DMS53 (cell line): ENCODE measurements at places on chromosomes 1 and 21.
A peak's percentile ranks its signal among the peaks of the same experiment; 100 is the strongest.

DNA sequence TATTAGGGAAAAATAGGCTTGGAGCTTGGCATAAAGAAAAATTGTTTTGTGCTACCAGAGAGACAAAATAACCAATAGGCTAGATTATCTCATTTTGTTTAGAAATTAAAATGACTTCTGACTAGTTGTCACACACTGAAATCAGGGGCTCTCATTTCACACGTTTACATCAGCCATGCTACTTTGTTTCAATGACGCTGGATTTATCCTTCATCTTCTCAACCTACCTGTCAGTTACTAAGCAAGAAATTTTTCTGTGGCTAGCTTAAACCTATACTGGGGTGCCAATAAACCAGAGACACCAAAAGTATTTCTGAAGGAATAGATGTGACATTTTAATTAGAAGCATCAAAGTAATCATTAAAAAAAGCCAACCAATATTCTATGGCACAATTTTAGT, 518.1 kb upstream of the NR5A2 start:
- DNase-seq: no peak

DNA sequence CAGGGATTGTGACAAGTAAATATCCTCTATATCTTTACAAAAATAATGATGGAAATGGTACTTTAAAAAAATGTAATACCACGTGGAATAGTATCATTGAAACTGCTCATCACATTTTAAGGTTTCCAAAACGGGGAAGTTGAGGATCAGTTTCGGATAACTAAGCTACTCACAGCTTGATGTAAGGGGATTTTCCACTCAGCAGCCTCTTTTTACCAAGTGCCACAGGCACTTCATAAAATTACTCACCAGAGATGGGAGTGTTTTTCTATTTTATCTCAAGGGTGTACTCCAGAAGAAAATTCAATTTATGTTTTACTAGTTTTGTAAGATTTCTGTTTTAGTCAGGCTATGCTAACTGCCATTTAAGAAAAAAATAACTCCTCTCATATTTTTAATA, 91.7 kb downstream of the TPR start:
- DNase-seq: no peak

GRCh38 chr21:22763442-22763841, 1765.2 kb downstream of the NCAM2 start:
- no peak for DNase-seq

GRCh38 chr21:45874716-45875415, 106.7 kb upstream of the COL6A1 start:
- no peak for DNase-seq

DNA sequence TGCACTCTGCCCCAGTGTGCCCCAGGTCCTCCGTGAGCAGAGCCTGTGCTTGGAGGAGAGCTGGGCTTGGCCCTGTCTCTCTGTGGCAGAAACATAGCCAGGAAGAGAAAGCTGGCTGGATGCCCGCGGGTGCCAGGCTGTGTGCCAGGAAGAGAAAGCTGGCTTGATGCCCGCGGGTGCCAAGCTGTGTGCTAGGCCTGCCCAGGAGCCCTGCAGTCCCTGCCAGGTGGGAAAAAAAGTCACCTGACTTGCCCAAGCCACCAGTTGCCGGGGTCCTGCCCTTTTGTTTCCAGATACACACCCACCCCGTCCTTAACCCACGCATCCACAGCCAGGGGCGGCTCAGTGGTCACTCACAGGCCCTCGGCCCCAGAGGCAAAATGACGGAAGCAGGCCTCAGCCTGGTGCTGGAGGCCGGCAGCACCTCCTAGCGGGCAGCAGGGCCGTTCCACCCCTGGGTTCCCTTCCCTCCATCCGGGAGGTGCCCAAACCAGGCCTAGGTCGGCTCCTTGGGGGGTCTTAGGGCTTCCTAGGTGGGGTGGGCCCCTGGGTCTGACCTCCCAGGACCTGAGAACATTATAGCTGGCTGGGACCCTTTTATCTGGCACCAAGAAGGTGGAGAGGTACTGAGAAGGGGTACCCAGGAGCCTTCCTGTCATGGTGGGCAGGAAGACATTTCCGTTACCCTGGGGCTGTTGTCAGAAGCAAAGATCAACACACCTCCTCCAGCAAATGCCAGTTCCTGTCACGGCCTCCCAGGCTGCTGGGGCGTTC, 9.1 kb downstream of the ITGB2 start:
- DNase-seq: peak; percentile 44

DNA sequence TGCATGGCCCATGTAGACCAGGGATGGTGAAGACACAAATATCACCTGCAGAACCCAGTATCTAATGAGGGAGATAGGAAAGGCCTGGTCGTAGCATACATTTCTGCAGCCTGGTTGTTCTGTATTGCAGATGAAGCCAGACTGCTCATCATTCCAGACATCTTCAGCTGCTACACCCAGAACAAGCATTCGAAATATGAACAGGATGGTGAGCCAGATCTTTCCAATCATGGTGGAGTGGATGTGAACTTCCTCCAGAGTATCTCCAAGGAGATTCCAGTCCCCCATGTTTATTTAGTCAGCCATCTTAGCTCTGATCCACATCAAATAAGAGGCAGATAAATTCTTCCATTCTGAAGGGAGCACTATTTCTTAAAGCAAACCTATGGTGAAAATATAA, 2.7 kb upstream of the MYCBP start:
- no peak for DNase-seq

- peak; percentile 43 for DNase-seq
These were observed 36.0 kb downstream of the NUAK2 start for GRCh38 chr1:205285381-205286101.

DNA sequence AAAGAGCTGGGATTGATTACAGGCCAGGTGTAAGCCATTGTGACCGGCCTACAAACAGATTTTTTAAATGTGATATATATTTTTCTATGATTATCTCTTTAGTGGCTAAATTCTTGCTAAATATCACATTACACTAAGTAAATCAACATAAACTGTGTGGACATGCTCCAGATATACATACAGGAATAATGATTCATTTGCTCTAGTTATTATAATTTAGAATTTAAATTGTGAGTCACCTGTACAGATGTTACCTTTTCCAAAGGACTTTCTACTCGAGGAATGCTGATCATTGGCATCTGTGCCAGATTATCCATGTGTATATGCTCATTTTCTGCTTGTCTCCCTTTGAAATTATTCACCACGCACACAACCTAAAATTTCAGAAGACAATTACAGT, 90.1 kb downstream of the PLPPR5 start:
- no peak for DNase-seq

- no peak for DNase-seq
These were observed 77.7 kb downstream of the RAVER2 start for GRCh38 chr1:64822621-64823020.

GRCh38 chr1:208029381-208030287, 118.7 kb upstream of the CD34 start:
- no peak for DNase-seq

DNA sequence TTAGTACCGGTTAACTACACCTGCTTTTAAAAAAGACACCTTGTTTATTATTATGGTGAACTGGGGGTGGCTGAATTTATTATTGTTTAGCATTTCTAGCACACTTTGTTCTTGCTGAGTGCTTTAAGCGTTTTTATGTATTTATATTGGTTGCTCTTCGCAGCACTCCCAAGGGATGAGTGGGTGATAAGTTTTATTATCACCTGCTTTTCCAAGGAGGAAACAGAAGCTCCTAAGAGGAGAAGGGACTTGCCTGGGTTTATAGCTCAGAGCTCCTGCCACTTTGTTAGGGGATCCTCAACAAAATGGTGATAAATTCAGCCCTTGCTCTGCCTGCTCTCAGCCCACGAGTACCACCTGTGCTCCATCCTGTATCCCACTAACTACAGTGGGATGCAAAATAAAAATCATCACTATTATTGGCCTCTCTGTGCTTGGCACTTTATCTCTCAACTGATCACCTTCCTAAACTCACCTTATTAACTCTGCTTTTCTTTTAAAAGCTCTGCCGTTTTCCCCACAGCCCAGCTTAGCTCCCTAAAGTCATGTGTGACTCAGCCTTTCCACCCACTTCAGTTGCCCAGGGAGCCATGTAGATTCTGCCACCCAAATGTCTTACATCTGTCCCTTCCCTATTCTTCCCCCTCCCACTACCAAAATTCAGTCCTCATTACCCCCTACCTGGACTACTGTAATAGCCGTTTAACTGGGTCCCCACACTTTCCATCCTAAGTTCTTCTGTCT, 44.5 kb downstream of the BCL9 start:
- peak; percentile 8 for DNase-seq

DNA sequence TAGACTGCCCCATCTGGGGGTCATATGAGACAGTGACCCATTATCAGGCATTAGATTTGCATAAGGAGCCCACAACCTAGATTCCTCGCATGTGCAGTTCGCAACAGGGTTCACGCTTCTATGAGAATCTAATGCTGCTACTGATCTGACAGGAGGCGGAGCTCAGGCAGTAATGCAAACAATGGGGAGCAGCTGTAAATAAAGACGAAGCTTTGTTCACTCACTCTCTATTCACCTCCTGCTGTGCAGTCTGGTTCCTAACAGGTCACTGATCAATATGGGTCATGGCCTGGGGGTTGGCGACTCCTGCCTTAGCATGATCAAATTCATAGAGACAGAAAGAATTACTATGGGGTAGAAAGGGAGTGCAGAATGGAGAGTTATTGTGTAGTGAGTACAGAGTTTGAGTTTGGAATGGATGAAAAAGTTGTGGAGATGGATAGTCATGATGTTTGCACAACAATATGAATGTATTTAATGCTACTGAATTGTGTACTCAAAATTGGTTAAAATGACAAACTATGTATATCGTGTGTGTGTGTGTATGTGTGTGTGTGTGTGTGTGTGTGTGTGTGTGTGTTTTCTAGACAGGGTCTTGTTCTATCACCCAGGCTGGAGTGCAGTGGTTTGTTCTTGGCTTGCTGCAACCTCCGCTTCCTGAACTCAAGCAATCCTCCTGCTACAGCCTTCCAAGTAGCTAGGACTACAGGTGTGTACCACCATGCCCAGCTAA, 42.2 kb downstream of the BTF3L4 start:
- DNase-seq: peak; percentile 84
